M059J (cell line): ENCODE measurements at places on chromosomes 1 and 21. TPM values are rescaled to one million over a fixed set of nuclear protein-coding genes. Genes with fewer than 3 reads are reported as not detected.

- DNase-seq, result peak; percentile 39
Observed at GRCh38 chr1:2314803-2315673, 76.3 kb downstream of the MORN1 start.

DNA sequence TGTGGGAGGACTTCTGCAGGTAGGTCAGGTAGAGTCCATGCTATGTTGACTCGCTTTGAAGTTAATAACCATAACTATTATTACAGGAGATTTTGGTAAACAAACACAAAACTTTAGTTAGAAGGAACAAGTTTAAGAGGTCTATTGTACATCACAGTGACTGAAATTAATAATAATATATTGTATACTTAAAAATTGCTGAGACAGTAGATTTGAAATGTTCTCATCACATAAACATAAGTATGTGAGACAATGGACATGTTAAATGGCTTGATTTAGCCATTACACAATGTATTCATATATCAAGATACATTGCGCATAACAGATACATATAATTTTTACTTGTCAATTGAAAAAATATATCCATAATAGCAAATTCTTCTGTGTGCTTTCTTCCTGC, 91.4 kb upstream of the CD53 start:
- DNase-seq, result no peak

The ZBTB37 gene
- 4.1 and 4.8 TPM in 2 replicates for total RNA-seq

- DNase-seq, result no peak
Observed at GRCh38 chr1:16300436-16300835, 51.8 kb downstream of the FBXO42 start.

DNA sequence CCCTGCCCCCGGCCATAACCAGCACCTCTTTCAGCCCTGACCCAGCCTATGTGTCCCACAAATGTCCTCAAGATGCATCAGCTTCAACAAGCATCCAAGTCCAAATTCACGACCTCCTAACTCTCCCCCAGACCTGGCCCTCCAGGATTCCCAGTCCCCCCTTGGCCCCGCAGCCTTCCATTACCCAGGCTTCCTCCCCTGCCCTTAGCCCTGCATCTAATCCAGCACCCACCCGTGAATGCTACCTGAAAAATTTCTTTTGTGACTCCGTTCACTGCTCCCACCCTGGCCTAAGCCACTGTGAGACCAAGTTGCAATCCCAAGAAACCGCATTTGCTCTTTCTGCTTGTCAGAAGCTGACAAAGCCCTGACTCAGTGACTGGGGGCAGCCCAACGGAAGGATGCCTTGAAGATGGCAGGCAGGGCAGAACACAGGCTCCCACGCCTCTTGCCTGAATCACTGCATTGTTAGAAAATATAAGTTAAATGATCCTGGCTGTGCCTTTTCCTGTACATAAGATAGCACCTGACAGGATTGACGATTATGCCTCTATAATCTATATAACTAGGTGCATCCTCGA, 939 bp upstream of the MFAP2 start:
- peak; percentile 91 for DNase-seq

The ACOT11 gene
- total RNA-seq, result 0.64 and 0.66 TPM in 2 replicates

GRCh38 chr1:246797597-246797996, 73.4 kb downstream of the SCCPDH start:
- DNase-seq, result no peak

DNA sequence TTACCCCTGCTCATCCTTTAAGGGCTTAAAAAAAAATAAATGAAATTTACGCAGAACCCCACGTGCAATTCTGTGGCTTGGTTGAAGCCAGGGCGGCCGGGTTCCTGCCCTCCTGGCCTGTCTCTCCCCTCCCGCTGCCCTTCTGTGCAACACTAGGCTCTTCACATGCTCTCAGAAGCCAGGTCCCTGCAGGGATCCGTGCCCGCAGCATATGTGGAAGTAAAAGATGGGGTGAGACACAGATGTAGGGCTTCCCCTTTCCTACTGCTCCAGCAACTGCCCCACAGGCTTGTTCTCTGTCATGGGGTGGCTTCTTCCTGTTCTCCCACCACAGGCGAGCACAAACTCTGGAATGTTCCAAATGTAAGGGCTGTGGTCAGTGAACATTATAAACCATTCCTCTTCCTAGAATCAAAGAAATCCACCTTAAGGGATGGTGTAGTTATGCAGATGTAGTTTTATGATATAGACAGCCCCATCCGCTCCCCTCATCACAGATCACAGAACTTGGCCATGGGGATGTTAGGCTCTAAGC, 535.4 kb downstream of the KIF26B start:
- no peak for DNase-seq

The TRIM46 gene
- 1.1 and 3.1 TPM in 2 replicates for total RNA-seq

GRCh38 chr1:2405588-2406295, 6.6 kb downstream of the PEX10 start:
- no peak for DNase-seq

The CHI3L2 gene
- 0.15 and 0.37 TPM in 2 replicates for total RNA-seq

The ADAMTS4 gene
- 0.39 and 0.67 TPM in 2 replicates for total RNA-seq

The ECE1 gene
- total RNA-seq, result 88.5 and 125 TPM in 2 replicates

GRCh38 chr1:245241526-245242130, 86.8 kb downstream of the KIF26B start:
- no peak for DNase-seq

The HPDL gene
- not detected in 2 replicates for total RNA-seq

GRCh38 chr1:59096501-59096900, 200.4 kb upstream of the FGGY start:
- DNase-seq, result no peak

DNA sequence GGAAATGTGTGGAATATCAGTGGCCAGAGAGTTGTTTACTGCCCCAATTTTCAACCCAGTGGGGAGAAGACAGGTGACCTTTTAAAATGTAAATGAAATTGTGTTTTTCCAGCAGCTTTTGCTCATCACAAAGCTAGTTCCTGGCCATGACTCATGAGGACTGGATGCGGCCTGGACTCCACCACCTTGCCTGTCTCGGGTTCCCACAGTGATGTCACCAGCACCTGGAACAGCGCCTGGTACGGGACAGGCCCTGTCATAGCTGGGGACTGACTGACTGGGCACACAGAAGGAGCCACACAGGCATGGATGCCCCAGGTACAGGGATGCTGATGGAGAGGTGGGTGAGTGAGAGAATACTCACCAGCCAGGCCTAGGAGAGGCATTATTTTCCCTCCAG, 277.1 kb downstream of the AJAP1 start:
- DNase-seq, result peak; percentile 63
